ENCODE measurements at places on chromosomes 2 and 18.

DNA sequence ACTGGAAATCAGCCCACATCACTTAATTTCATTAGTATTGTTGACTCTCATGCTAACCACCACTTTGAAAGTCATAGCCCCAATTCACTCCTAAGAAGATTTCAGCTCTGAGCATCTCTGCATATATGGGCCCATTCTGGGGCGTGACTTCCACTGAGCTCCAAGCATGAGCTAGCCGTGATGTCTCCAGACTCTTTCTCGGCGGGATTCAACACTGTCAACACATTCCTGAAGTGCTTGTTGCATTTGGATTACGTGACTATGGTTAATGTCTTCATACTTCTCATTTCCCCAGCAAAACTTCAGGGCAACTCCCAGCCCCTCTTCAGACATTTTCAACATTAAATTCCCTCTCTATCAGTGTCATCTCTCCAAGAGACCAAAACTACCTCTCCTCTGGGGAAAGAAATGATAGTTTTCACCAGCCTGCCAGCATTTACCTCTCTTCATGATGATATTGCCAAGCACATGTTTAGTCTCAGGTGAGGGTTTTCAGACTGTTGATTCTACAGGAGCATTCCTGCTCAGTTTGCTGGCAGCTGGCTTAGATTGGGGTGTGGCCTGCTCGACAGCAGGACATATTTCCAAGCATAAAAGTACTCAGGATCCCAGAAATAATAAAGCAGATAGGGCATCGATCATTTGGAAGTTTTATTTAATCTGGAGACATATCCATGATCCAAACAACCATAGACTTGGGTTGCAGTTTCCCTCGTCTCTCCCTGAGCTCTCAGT is 81.7 kb downstream of the FEZ2 start:
- no peak for DNase-seq

DNA sequence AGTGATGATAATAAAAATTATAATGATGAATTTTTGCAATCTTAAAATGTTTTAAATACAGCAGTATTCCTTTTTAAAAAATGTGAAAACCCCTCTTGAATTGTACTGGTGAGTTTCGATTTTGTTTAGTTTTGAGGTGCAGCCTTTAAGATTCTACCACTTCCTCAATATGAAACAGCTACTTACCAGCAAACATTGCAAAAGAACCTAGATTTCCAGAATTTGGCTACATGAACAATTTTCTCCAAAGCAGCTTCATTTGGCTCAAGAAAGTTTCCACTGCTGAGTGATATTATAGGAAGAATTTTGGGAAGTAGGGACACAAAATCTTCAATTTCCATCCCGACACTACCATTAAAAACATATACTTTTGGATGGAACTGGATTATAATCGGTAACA is 12.0 kb downstream of the TCF4 start:
- DNase-seq, result no peak

DNA sequence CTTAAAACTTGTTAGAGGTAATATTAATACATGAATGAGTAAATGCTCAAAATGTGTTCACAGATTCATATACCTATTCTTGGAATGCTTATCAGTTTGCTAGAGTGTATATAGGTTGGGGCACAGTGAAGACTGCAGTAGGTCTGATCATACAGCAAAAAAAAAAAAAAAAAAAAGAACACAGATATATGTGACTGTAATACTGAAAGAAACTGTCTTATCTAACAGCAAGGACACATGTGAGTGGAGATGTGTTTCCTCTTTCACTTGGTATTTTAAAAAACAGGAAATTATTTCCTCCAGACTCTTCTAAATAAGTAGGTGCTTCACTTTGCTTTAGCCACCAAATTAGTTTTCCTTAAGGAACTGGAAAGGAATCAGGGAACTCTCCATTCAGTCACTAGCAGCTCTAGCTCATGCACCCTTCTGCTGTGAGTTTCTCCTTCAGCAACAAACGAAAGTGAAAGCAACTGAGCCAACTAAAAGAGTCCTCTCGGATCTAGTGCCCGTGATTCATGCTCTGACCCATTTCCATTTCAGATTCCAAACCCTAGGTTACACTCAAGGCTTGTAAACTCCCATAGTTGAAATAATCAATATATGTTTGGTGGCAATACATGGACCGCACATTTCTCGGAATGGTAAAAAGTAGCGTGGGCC is 98.5 kb downstream of the DSEL start:
- DNase-seq, result no peak

GRCh38 chr2:75595541-75596395 is 35.0 kb upstream of the EVA1A start:
- no peak for DNase-seq

- no peak for DNase-seq
Measured at GRCh38 chr18:76978616-76979015, 154.0 kb downstream of the MBP start.

DNA sequence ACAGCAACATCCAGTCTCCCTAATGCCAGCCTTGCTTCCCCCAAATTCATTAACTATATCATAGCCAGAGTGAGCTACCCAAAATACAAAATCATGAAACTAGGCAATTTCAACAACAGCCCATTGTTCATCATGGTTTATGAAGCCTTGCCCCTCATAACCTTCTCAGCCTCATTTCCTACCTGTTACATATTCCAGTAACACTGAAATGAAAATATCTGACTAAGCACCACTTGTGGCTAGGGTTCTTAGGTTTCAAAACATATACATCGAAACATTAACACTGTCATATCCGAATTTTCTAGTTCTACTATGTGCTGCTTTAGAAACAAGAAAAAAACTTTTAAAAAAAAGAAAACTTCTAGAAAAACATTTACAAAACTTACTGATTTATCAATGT is 59.5 kb downstream of the ATAD2B start:
- no peak for DNase-seq

DNA sequence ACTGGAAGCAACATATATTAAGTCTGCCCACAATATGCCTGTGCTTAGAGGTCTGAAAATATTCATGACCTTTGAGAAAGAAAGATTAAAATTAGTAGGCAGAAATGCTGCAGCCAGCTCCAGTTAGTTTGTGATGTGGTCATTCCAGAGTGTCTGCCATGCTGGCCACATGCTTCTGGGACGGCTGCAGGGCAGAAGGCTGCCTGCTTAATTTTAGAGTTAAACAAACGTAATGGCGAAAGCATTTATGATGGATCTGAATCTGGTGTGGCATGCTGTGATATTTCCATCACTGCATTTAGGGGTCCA is 95.4 kb downstream of the FHOD3 start:
- no peak for DNase-seq

- no peak for DNase-seq
Measured at GRCh38 chr2:106175086-106175850, 18.8 kb downstream of the UXS1 start.

- DNase-seq, result no peak
Measured at GRCh38 chr2:119782308-119783027, 22.7 kb downstream of the PTPN4 start.

DNA sequence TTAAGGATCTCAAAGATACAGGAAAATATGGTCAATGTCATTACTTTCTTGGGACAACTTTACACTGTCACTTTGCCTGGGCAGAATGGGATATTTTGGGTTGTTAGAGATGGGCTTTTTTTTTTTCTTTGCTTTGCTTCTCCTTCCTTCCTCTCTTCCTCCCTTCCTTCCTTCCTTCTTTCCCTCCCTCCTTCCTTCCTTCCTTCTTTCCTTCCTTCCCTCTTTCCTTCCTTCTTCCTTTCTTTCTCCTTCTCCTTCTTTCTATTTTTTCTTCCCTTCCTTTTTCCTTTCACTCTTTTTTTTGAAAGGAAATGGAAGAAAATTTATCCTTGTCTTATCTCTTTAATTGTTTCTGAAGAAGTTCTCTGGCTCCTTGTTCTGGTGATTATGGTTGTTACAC is 180.0 kb upstream of the CCDC68 start:
- DNase-seq, result no peak

- DNase-seq, result no peak
Measured at GRCh38 chr18:77114415-77115191, 18.0 kb downstream of the MBP start.

DNA sequence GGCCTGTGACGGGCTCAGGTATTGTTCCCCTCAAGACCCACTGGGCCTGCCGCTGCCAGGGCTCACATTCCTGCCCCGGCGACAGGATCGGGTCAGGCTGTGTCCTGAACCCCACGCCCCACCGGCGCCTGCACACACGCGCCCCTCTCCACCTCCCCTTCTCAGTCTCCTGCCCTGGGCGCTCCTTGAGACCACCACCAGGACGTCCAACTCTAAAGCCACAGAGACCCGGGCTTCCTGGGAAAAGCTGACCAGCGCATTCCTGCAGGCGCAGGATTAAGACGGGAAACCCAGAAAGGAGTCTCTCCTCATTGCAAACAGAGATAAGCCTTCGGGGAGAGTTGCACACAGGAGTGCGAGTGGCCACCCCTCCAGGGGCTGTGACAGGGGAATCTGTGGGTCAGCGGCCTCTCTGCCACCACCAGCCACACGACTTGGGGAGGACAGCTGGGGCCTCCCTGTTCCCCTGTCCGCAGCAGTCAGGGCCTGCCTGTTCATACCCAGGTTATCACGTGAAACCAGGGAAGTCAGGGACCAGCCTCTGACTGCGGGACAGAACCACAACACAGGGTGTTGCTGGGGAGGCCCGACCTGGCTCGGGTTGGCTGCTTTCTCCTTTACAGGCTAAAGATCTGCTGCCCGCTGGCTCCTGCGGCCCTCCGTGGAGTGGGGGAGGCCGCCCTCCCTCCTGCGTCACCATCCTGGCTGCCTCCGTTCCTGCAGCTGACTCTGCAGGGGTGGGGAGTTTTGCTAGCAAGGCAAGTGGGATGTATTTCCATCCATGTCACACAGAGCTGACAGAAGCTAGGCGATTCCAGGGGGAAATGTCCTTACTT is 88.8 kb downstream of the ZCCHC2 start:
- DNase-seq, result no peak
